HEK293T (cell line): ENCODE measurements at places on chromosomes 13 and 19.

GRCh38 chr19:18339723-18340122 lies 675 bp upstream of the PGPEP1 start:
- DNase-seq: no peak

GRCh38 chr13:103255587-103256301 lies 189.5 kb upstream of the SLC10A2 start:
- no peak for DNase-seq

GRCh38 chr13:99495466-99496183 lies 5.6 kb upstream of the TM9SF2 start:
- no peak for DNase-seq

DNA sequence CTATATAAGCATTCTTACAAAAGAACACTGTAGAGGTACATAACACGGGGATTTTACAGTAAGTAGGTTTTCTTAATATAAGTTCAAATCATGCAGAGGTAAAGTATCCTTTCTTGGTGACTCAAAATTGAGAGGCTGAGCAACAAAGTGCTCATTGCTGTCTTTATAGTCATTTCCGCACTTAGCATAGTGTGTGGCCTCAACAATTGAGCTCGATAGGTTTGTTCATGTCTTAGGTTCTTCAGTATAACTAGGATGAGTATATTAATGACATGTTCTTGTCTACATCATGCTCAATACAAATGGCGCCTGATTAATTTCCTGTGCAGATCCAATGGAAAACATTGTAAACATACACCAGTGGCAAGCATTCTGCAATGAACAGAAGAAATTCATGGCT lies 1.4 kb downstream of the WDFY2 start:
- DNase-seq: no peak

DNA sequence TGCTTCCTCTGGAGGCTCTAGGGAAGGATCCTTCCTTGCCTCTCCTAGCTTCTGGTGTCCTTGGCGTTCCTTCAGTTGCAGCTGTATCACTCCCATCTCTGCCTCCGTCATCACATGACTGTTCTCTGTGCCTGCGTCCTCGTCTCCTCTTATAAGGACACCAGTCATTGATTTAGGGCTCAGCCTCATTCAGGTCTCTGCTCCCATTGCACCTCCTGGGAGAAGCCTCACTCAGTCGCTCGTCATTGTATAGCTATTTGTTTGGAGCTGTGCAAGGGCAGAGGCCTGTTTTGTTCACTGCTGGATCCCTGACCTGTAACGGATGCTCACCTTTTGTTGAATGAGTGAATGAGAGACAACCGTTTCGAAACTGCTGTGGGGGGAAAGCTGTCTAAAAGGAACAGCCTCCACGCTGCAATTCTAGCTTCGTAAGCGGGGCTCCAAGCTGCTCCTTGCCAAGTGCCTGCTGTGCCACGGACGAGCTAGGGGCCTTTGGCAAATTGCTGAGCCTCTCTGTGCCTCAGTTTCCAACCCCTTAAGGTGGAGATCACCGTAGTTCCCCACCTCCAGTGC lies 17.2 kb downstream of the BRSK1 start:
- no peak for DNase-seq

DNA sequence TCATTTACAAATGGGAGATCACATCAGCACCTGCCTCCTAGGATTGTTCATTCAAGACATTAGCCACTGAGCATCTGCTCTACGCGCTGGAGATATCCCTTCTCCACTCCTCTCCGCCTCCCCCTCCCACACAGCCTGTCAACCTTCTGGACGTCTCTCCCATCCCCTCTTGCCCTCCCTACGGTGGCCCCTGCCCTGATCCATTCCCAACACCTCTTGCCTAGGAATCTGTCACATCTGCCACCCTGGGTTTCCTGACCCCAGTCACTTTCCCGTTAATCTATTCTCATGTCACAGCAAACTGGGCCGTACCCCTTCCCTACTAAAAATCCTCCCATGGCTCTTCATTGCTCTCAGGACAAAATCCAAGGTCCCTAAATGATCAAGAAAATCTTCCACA lies 10.3 kb downstream of the DYRK1B start:
- no peak for DNase-seq

DNA sequence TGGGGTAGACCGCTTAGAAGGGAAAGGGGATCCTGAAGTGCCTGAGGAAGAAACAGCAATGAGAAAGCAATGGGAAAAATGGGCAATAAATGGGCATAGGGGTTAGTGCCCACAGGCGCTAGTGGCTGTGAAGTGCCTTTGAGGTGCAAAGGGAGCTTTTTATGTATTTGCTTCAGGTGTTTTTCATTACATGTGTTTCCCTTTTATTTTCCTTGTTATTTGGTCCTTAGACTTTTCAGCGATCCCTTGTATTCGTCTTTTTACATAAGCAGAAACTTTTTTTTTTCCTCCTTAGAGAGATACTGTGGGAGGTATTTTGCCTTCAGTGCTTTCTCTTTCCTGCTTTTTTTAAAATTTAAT lies 19.6 kb downstream of the NFIX start:
- DNase-seq: no peak

DNA sequence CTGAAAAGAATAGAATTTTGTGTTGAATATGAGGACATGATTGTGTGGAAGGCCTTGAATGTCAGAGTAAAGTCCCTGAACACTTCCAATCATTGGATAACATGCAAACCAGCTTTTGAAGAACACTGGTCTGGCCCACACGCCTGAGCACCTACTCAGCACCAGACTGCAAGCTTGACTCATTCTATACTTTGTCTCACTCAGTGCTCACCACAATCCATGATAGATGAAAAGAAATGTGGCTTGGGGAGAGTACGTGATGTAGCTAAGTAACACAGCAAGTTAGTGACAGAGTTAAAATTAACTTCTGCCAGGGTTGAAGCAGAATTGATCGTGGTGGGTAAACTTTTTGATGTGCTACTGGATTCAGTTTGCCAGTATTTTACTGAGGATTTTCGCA lies 12.0 kb downstream of the DLEU7 start:
- DNase-seq: no peak

DNA sequence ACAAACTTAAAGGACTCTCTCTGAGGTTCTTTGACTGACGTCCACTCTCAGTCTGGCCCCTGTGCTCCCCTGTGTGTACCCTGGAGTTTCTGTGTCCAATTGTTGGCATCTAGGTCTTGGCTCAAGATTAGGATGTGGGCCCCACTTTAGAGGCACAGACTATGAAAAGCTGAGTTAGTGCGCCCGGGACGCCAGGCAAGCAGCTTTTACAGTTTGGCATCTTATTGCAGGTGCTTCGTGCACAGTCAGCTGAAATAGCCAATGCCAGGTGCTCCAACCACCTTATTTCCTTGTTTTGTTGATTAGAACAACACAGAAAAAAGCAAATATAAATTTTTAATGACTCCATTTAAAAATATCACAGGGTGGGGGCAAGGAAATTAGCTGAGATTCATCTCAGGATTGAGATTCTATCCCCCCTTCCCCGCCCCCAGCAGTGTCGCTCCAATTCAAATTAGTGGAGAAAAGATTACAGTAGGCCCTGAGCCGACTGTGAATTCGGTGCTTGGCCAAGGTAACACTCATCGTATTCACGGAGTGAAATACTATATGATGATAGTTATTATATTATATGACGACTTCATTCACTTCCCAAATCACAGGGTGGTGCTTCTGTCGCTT lies 4.3 kb downstream of the SOX1 start:
- no peak for DNase-seq

- peak; percentile 56 for DNase-seq
Measured at GRCh38 chr19:51407511-51408131, 9.8 kb downstream of the SIGLEC10 start.

GRCh38 chr19:11738746-11739620 lies at the start of gene ZNF823:
TSS of gene ZNF823 (minus strand) at chr19:11738946. CDS start at chr19:11738819, 127 bp downstream.
- DNase-seq: peak; percentile 94

DNA sequence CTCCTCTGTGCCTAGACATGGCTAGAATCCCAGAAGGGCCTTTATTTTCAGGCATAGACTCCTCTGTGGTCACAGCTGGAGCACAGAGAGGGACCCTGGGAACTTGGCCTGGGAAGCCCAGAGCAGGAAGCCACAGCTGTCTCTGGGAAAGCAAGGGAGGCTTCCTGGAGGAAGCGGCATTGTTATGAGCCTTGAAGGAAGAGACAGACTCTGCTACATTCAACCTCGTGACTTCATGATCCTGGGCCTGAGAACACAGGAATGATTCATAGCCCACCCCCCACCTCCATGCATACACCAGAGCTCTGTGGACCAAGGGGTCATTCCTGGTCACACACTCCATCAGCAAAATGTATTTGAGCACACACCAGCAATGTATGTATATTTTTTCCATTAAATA lies 8.6 kb downstream of the RDH8 start:
- no peak for DNase-seq

DNA sequence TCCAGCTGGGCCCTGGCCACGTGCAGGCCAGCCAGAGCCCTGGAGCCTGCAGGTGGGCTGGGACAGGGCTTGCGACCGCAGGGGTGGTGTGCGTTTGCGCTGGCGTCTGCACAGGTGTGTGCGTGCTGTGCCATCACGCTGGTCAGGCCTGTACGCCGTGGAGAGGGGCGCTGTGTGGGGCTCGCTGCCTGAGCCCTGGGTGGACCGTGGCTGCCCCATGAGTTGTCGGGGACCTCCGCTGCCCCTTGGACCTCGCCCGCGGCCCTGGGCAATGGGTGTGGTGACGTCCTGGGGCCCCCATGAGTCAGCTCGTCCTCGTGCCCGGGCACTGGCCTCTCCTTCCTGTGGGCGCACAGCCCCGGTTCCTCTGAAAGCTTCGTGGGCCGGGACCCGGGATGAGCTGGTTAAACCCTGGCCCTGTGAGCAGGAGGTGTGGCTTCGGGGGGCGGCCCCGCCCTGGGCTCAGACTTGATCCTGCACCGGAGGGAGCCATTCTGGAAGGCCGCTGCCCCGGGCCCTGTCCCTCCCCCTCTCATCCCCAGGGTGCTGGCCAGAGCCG lies 6.8 kb downstream of the CSNK1G2 start:
- no peak for DNase-seq

GRCh38 chr13:45670189-45670885 lies 31.8 kb upstream of the CBY2 start:
- no peak for DNase-seq

- no peak for DNase-seq
Measured at GRCh38 chr19:33054623-33055022, 10.1 kb downstream of the RHPN2 start.

- DNase-seq: no peak
Measured at GRCh38 chr19:3365093-3365835, 1.1 kb upstream of the NFIC start.

DNA sequence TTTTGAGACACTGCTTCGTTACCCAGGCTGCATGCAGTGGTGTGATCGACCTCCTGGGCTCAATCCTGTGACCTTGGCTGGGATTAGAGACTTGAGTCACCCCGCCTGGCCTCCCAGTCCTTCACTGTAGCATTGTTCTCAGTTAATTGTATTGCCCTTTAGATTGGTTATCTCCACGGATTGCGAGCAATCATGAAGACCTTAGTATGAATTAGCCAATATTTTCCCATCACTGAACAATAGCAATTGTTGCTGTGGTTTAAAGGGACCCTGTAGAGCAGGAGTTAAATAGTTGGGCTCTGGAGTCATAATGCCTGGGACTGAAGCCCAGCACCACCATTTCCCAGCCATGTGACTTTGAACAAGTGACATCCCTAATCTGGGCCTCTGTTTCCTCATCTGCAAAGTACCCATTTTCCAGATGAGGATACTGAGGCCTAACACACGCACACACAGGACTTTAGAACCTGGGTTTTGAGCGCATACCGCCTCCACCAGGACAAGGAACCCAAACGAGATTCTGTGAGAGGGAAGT lies 8.4 kb downstream of the PPP1R14A start:
- DNase-seq: no peak

DNA sequence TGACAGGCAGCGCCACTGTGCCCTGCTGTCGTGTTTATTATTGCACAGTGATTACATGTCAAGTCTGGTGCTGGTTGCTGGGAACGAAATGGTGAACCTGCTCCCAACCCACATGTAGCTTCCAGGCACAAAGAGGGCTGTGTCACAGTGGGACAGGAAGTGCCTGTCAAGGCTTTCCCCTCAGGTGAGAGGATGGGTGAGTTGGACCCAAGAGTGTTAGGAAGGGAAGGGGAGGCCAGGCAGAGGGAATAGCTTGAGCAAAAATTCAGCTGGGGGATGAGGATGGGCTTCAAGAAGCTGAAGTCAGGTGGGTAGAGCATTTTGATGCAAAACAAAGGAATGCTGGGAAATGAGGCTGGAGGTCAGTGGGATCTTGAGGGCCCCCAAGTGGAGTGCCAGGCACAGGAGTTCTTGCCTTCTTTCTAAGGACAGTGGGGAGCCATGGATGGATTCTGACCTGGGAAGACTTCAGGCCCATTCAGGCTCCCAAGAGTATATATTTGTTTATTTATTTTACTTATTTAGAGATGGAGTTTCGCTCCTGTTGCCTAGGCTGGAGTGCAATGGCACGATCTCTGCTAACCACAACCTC lies 8.5 kb upstream of the QTRT1 start:
- no peak for DNase-seq

DNA sequence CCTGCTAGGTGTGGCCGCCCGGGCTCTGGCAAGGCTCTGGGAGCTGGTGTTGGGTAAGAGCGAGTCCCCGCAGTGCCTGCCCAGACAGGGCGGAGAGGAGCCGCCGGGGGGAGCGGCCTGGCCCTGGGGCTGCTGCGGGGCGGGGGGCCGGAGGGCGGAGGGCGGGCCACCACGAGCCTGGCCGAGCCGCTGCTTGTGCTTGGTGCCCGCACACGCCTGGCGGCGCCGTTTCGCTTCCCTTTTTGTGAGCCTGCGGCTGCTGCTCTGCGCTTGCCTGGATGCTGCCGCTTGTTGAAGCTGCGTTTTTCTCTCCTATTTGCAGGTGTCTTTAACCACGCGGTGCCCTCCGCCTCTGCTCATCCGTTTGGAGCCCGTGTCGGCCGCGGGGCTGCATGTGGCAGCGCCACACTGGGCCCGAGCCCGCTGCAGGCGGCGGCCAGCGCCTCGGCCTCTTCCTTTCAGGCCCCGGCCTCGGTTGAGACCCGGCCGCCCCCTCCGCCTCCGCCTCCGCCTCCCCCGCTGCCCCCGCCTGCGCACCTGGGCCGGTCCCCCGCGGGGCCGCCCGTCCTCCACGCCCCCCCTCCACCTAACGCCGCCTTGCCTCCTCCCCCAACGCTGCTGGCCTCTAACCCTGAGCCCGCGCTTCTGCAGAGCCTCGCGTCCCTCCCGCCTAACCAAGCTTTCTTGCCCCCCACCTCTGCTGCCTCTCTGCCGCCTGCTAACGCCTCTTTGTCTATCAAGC lies 8.5 kb downstream of the PLEKHJ1 start:
- no peak for DNase-seq

GRCh38 chr13:95256091-95256490 lies 45.2 kb downstream of the ABCC4 start:
- DNase-seq: no peak

GRCh38 chr19:40219721-40220276 lies 1.6 kb upstream of the TTC9B start:
- DNase-seq: no peak

DNA sequence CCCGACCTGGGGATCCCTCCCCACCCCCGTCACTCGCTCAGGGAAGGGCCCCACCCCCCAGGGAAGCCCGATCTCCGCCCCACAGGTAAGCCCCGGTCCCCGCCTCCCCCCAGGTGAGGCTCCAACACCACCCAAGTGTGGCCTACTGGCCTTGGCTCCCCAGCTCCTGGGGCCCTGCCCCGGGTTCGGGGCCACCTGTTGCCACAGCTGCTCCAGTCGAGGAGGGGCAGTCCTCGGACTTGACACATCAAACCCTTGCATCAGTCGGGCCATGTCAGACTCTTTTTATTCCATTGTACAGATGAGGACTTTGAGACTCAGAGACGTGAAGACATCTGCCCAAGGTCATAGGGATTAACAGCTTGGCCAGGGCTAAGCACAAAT lies 512 bp downstream of the CC2D1A start:
- no peak for DNase-seq
